ENCODE measurements at places on chromosomes 2 and 18. TPM values are rescaled to one million over a fixed set of nuclear protein-coding genes. Genes with fewer than 3 reads are reported as not detected.
A peak's percentile ranks its signal among the peaks of the same experiment; 100 is the strongest.

COL4A4 gene
- not detected for total RNA-seq

MYCN gene
- not detected for total RNA-seq

SLC5A7 gene
- not detected for total RNA-seq

ARHGAP25 gene
- total RNA-seq = 74.7 TPM

DNA sequence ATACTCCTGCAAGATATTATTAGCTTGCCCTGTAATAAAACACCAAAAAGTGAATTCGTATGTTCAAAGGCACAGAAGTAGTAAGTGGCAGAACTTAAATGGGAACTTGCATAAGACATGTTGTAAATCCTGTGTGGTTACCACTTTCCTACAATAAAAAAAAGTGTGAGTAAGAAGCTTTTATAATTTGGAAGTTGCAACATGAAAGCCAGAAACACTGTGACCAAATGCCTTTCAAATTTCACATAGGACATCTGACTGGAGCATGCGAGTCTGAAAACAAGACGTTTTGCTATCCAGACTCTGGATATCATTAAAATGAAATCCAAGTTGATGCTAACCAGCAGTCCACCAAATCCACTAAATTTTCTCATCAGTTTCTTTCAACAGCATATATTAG lies 886.2 kb upstream of the NRXN1 start:
- no peak for DNase-seq

DNA sequence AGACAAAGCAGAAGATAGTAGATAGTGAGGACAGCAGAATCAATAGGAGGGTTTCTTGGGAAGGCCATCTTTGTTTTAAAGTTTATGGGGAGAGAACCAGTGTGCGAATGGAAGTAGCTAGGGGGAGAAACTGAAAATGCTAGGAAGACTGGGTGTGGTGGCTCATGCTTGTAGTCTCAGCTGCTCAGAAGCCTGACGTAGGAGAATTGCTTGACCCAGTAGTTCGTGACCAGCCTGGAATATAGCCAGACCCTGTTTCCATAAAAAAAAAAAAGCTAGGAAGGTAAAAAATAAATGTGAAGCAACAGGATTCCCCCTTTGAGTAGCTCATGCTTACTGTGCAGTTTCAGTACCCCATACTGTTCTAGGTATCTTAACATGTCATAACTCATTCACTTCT lies 19.2 kb upstream of the DRC1 start:
- DNase-seq = no peak

GRCh38 chr2:231706731-231707624 lies 1.3 kb upstream of the PTMA start:
- DNase-seq = peak; percentile 97

DNA sequence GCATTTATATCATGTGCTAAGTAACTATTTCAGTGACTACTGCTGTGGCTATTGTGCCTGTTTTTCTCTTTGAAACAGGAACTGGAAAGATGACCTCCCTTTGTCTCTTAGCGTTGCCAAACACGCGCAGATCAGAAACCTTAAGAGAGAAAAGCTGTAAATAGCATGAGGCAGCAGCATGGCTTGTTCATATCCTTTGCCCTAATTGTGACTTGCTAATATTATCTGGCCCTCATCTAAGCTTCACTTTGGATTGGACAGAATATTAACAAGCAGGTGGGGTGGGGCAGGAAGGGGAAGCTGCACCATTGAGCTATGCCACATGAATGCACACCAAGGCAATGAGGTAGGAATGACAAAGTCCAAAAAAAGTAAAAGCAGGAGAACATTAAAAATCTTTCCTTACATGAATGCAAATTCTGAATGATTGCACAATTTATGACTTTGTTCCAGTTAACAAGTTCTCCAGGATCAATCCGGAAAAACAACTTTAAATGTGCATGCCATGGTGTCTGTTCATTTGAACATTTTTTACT lies 128.4 kb downstream of the IRS1 start:
- DNase-seq = no peak

GRCh38 chr2:236975766-236976165 lies 109.9 kb upstream of the COPS8 start:
- no peak for DNase-seq

DNA sequence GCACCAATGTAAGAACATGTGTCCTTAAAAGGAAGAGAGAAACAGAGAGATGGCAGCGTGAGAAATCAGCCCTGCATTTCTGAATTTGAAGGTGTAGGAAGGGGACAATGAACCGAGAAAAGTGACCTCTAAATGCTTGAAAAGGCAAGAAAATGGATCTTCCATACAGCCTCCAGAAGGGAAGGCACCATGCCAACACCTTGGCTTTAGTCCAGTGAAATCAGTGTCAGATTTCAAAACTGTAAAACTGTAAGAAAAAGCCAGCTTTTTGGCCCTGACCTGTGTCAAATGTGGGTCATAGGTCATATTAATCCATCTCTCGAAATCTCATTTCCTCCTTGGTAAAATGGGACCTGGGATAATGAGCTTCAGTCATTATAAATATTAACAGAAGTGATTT lies 762.3 kb downstream of the DCDC2C start:
- DNase-seq = no peak

- DNase-seq = no peak
Measured at GRCh38 chr18:46632401-46633071, 24.5 kb downstream of the LOXHD1 start.

GRCh38 chr18:44673256-44673880 lies 7.3 kb upstream of the SETBP1 start:
- no peak for DNase-seq

DNA sequence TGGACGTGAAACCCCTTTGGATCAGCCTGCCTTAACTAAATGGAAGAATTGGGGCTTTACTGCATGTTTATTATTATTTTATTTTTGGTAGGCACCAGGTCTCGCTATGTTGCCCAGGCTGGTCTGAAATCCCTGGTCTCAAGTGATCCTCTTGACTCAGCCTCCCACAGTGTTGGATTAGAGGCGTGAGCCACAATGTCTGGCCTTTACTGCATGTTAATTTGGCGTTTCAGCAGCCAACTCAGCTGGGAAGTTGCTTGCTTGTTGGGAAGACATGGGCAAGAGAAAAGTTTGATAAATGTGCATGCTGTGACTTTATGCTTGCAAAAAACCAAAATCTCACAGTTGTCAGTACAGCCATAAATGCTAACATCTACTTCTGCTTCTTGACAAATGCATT lies 105.1 kb downstream of the FMNL2 start:
- no peak for DNase-seq

GRCh38 chr18:56019908-56020307 lies 431.9 kb upstream of the TCF4 start:
- no peak for DNase-seq
